ENCODE measurements at places on chromosomes 2 and 18.

GRCh38 chr2:156339110-156339847 lies 6.8 kb upstream of the NR4A2 start:
- no peak for DNase-seq

GRCh38 chr2:108922141-108922915 lies 66.7 kb downstream of the EDAR start:
- no peak for DNase-seq

DNA sequence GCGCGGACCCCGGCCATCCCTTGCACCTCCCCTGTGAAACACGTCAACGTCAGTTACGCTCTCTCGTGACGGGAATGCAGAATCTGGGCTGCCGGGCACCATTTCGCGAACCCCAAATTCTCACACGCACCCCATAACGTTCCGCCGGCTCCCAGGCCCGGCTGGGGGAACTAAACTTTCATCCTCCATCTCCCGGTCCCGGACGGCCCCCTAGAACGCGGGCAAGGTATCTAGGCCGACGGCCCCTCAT lies 544 bp downstream of the DNAJC27 start:
- DNase-seq = no peak

DNA sequence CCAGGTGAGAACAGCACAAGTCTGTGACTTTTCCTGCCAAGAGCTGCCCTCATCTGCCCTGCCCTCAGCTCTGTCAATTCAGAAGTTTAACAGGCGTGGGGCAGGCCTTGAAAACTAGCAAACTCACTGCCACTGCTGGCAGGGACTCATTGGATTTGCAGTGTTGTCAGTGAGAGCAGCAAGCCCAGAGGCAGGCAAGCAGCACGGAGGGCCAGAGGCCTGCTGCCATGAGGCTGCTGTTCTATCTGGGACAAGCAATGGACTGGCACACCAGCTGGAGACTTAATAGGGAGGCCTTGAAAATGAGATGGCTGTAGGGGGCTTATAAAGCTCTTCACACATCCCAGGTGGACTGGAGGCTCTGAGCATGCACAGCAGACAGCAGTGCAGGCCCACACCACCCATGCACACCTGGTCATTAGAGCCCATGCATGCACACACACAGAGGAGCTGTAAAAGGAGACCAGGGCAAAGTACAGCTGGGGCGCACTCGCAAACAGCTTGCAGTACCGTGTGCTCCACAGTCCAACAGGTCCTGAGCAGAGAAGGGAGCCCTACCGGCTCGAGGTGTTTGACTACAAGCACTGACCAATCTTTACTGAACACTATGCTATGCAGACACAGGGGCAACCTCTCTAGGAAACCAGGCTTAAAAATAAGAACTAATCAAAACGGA lies 28.7 kb downstream of the MGAT4A start:
- DNase-seq = no peak

GRCh38 chr2:235544689-235544969 lies 50.8 kb downstream of the AGAP1 start:
- DNase-seq = no peak

GRCh38 chr2:117359266-117359914 lies 455.1 kb upstream of the DDX18 start:
- no peak for DNase-seq

GRCh38 chr2:16665748-16666448 lies at the start of gene CYRIA:
CYRIA (minus strand) TSS chr2:16665834; CDS start chr2:16588119, 77,715 bp downstream.
- DNase-seq = no peak

DNA sequence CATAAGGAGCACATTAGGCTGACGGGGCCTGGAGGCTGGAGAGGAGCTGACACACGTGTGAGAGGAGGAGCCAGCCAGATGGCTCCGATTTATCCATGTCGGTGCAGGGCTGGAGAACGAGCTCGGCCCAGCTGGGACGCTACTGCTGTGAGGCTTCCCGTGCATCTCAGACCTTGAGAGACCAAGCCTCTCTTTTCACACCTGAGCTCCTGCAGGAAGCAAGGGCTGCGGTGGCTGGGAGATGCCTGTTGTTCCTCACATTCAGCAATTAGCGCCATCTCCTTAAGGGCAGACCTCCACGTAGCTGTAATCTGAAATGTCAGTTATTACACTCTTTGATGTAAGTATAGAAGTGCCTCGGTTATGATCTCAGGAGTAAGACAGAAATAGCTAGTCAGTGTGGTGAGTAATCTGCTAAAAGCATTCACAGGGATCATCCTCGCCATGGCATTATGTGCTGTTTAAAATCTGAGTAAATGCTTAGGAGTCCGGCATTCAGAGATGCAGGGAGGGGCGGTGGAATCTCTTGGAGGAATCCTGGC lies 107.9 kb downstream of the PRKCE start:
- DNase-seq = no peak

GRCh38 chr2:171237751-171238505 lies 77.2 kb upstream of the TLK1 start:
- DNase-seq = no peak

GRCh38 chr2:23118313-23118712 lies 266.7 kb upstream of the KLHL29 start:
- no peak for DNase-seq

Data from fibroblast of the conjunctiva (primary cell).